ENCODE measurements at places on chromosomes 11 and 22.

DNA sequence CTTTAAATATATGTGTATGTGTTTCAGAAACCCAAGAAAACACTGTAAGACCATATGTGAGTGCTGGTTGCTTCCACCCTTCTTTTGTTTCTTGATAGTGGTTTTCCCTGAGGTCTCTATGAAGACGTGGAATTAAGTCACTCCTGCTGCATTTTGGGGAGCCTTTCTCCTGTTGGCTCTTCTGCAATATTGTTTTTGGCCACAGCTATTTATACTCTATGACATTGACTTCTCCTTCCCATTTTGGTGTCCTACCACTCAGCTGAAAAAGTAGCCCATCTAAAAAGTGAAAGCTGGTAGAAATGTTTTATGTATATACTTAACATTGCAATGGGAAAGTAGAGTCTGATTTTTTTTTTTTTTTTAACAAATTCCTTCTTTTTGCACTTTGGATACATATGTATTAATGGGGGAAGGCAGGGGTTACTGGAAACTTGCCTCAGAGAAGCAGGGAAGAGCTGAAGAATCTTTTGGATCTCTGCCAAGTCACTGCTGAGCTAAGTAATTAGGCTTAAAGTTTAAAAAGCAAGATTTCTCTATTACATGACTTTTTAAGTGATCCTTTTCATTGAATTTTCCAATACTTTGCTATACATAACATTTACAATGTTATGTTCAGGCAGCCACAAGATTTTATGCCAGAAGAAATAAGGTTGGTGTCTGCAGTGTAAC lies 1.8 kb downstream of the TTC17 start:
- DNase-seq, result peak; percentile 53

- peak; percentile 76 for DNase-seq
Observed at GRCh38 chr11:1873048-1873812, 18.5 kb downstream of the PRR33 start.

- no peak for DNase-seq
Observed at GRCh38 chr22:38111925-38112355, 1.5 kb upstream of the BAIAP2L2 start.

DNA sequence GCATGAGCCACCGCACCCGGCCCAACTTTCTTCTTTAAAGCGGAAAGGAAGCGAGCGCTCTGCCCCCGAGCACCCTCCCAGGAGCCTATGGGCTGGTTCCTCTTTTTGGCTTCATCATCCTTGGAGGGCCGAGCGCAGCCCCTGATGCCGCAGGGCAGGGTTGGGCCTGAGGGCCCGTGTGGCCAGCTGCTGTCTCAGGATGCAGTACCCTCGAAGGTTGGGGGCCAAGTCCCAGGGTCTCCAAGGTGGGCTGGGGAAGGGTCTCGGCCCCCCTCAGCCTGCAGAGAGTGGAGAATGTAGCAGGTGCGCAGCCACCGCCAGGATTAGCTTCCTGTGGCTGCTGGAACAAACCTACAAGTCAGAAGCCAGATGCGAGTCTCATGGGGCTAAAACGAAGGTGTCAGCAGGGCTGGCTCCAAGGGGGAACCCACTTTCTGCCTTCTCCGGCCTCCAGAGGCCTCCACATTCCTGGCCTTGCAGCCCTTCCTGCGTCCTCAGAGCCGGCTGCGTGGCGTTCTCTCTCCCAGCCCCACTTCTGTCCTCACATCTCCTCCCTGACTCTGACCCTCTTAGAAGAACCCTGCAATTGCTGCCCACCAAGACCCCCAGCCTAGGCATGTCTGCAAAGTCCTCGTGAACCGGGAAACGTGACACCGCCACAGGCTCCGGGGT lies 2.9 kb downstream of the PANX2 start:
- DNase-seq, result no peak

DNA sequence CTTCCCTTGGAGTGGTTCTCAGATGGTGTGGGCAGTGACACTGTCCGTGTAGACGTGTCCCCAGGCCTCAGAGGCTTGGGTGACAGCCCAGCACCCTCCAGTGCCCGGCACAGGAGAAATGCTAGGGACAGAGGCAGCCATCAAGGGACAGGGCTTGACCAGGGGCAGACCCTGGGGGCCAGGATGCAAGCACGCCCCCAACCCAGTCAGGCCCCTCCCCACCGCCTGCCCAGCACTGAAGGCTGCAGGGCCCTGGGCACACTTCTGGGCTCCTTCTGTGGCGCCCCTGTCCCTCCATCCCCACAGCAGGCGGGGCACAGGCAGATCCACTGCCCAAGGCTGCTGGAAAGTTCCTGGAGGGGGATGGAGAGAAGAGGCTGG lies 11.1 kb downstream of the IGF2 start:
- no peak for DNase-seq

DNA sequence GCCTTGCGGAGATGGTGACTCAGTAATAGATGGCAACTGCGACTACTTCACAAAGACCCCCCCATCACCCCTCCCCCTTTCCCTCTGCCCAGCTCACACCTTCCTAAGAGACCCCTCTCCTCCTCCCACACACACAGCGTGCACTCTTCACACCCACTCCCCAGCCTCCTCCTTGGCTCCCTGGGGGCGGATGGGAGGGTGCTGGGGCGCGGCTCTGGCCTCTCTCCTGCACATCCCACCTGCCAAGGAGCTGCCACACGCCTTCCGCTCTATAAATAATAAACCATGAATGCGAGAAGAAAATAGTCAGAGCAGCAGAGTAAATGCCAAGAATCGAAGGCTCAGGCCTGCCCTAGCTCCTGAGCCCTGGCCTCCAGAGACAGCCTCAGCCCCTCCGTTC lies 4.5 kb downstream of the P2RX3 start:
- DNase-seq, result no peak

GRCh38 chr22:35632935-35633334 lies 15.3 kb upstream of the APOL6 start:
- DNase-seq, result no peak

DNA sequence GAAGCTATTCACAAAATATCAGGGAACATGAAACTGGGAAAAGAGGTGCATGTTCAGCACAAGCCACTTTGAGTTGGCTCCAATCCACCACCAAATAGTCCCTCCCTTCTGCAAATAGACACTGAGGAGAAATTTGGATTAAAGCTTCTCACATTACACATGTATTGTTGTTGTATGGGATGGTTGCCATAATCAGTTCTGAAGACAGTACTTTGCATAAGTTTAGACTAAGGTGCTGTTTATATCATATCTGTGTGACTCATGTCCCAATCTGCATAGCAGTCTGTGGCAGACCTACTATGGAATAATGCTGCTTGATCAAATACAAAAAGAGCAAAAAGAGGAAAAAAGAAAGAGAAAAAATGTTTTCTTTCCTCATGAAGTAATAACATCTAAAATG lies 376.7 kb upstream of the DDI1 start:
- no peak for DNase-seq

GRCh38 chr11:8265681-8266241 lies 2.1 kb upstream of the LMO1 start:
- DNase-seq, result no peak

- no peak for DNase-seq
Observed at GRCh38 chr11:117966908-117967307, 19.3 kb upstream of the IL10RA start.

DNA sequence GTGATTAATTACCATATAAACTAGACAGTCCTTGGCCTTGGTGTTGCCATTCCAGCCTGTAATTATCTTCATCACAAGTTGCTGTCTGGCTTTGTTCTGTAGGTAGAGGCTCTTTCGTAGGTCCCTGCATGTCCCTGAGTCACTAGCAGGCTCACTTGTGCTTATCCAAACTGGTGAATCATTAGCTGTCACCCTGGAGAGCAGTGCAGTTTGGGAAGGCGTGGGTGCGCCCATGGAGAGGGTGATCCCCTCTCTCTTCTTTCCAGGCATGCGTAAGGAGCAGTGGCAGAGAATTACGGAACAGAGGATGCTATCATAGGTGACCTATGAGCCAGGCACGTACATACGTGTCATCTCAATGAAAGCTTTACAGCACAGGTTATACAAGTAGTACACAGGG lies 11.0 kb upstream of the EHF start:
- no peak for DNase-seq

- DNase-seq, result peak; percentile 70
Observed at GRCh38 chr11:66619080-66619554, 2.7 kb downstream of the RBM14 start.

- DNase-seq, result no peak
Observed at GRCh38 chr11:15889363-15890030, 466.8 kb downstream of the SOX6 start.

- DNase-seq, result no peak
Observed at GRCh38 chr22:35554297-35554845, 13.7 kb downstream of the RASD2 start.

DNA sequence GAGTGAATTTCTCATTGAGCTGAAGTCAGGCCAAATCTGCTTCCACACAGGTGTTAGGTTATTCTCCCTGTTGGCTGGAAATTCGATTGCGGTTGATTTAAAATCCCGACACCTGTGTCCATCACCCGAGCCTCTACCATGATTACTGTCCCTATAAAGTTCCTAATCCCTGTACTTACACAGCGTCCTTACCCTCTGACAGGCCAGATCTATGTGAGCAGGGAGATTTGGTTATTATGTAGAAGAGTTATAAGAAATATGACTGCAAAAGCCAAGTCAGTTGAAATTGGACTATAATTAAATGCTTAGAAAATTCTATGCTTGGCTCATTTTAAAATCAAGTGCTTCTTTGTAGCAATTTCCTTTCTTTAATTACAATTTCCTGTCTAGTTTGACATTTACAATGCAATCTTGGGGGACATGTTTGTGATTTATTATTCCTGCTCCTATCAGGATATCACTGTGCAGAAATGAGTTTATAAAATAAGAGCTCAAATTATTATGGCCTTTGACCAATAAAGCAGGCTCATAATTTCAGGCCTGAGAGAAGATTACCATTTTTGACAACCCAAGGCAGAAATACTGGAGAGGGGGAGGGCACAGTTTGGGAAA lies 32.5 kb upstream of the LMO1 start:
- no peak for DNase-seq

DNA sequence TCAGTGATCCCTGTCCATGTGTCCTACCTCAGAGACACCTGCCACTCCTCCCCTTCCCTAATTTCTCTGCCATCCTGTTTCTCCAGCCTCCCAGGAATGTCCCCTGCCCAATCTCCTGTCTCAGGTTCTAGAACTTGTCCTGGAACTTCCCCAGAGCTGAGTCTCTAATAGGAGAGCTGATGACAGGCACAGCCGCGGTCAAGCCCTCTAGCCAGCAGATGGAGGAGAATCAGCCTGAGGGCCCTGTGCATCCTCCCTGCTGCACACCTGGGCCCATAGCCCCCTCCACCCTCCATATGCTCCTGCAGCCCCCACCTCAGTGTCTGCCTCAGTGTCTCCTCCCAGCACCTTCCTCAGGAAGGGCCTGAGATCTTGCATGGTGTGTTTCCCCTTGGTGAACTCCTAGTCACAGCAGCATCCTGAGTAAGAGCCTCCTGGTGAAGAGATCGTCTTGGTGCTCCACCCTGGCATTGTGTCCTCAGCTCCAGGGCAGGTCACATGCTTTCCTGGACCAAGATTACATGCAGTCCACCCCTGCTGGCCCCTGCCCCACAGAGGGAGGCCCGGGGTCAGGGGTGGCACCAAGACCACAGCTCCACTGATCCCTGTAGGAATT lies 43.9 kb upstream of the VPREB1 start:
- DNase-seq, result no peak

DNA sequence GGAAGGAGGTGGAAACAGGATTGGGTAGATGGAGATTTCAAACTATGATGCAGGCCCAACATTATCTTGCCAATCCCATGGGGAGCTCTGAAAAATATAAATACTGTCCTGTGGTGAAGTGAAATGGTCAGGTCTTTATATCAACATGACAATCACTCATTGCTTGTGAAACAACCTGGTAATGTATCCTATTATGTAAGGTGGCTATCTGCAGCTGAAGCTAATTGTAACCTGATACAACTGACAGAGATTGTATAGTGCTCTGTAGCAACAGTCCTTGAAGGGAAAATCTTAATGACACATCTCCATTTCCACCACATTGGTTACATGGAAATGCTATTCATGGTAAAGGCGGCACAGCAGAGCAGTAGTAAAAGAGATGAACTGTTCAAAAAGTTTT lies 20.7 kb upstream of the CHORDC1 start:
- DNase-seq, result no peak

GRCh38 chr11:45104006-45104789 lies 42.2 kb upstream of the PRDM11 start:
- no peak for DNase-seq

- DNase-seq, result no peak
Observed at GRCh38 chr22:40862013-40862412, at the start of gene DNAJB7. DNAJB7 (minus strand) TSS chr22:40862113; CDS start chr22:40861994, 119 bp downstream.

DNA sequence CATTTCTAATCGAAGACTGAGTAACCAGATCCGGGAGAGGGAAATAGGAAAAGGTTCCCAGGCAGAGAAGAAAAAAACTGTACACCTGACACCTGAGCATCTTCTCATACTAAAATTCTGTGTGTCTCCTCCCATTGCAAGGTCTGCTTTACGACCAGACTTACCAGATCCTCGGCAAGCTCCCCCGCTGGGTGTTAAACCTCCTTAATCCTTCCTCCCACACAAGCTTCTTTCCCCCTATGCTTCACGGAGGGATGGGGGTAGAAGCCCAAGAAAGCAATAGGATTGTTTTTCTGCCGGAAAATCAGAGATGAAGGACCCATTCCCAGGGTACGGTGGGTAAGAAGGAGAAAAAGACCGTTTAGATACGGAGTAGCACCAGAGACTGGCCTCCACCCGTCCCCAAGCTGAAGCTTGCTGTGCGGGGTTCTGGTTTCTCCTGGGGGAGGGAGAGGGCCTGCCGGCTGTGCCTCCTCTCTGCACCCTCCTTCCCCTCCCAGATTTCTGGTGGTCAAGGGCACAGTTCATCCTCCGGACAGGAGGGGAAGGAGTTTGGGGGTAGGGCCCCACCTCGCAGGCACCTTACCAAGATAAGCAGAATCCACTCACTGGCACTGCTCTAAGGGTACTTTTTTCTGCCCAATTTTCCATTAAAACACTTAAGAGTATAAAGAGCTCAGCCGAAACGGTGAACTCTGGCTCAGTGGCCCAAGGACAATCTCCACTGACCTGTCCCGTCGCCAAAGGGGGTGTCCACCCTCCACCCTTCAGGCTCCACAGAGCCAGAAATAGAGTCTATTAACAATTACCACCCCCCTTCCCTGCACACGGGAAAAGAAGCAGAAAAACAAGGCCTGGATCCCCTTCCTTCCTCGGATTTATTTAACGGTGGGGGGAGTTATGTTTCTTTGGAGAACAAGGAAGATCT lies 1.2 kb downstream of the TOB2 start:
- DNase-seq, result peak; percentile 26

DNA sequence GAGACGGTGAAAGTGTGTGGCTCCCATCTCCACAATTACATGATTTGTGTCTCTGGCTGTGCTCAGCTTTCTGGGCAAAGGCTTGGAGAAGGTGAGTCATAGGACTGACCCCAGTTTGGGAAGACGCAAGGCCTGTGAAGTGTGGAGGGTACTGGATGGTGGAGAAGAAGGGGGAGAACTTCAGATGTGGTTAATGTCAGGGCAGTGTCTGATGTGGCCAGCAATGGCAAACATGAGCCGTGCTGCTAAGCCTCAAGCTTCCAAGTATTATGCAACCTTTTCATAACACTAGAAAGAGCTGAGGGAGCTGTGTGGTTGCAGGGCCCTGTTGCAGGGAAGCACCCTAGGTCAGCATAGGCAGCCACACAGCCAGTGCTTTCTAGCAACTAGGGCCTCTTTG lies 110.9 kb downstream of the NTM start:
- DNase-seq, result no peak

DNA sequence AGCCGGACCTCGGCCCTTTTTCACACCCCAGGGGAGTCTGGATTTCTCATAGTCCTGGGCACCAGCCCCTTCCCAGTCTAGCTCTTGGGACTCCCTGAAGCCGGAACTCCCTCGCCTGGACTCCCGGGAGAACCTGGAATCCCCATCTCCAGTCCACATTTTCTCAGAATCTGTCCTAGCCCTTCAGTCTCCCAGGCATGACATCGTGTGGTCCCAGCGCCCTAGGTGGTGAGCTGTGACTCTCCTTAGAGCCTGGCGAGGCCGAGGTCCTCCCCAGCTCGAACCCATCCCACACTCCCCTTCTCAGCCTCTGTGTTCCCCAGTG lies 673 bp upstream of the DUSP18 start:
- no peak for DNase-seq
